Common myeloid progenitor, CD34-positive (primary cell): ENCODE measurements at places on chromosomes 13 and 19.

DNA sequence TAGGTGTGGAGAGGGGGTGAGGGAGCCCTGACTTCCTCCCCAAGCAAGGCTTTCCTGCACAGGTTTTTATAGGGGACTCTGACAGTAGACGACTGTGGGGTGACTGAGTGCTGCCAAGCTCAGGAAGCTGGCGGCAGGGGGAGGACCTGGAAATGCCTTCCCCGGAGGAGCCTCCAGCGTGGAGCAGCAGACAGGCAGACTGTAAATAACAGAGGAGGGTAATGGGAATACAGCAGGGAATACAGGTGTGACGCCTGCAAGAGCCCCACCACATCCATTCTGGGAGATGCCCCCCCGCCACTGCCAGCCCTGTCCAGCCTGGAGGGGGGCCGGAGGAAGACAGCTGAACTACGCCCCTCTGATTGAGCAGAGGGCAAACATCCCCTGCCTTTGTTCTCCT lies 190.4 kb downstream of the UQCRFS1 start:
- no peak for DNase-seq

GRCh38 chr19:30170081-30170480 lies 202.1 kb upstream of the ZNF536 start:
- no peak for DNase-seq

GRCh38 chr13:83691966-83692365 lies 190.3 kb downstream of the SLITRK1 start:
- DNase-seq, result no peak

DNA sequence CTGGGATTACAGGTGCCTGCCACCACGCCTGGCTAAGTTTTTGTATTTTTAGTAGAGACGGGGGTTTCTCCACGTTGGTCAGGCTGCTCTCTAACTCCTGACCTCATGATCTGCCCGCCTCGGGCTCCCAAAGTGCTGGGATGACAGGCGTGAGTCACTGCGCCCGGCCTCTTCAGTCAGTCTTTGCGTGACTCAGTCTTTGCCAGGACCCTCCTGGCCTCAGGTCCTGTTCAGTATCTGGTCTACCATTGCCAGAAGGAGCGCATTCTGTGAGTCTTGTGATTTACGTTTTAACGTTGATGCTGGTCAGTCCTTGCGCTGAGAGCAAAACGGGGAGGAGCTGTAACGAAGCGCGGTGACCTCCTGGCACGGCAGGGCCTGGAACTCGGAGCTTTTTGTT lies 7.6 kb upstream of the HMG20B start:
- DNase-seq, result no peak

- no peak for DNase-seq
Observed at GRCh38 chr13:21055511-21056045, 5.8 kb downstream of the LATS2 start.
